Right renal cortex interstitium (tissue), 3 donors: ENCODE measurements at places on chromosomes 7 and 10. TPM values are rescaled to one million over a fixed set of nuclear protein-coding genes. Genes with fewer than 3 reads are reported as not detected.

The GPR37 gene
- 1.3 TPM for polyA plus RNA-seq

The AZGP1 gene
- 71.9 TPM for polyA plus RNA-seq

The PRF1 gene
- 0.79 TPM for polyA plus RNA-seq

The ARHGEF35 gene
- polyA plus RNA-seq = 26.8 TPM

DNA sequence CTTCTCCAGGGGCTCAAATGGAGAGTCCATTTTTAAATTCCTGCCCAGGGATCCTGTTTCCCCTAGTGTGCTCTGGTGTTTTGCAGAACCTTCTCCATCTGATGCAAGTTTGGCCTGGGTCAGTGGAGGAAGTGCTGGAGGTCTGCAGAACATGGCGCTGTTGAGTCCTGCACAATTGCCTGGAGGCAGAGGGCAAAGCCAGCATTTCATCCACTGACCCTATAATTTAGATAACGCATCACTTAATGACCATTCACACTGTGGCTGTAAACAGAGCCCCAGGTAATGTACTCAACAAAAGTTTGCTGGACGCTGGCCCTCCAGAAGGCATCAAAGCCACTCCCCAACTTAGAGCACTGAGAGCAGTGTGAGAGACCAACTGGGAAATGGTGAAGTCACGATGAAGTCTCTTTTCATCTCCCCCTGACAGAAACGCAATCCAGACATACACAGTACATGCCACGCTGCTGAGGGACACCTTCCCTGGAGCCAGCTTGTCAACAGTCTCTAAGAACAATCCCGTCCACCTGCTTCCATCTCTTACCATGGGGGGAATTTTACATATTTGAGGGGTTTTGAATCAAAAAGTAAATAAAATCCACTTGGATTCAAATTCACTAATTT, 13.4 kb downstream of the C10orf71 start:
- no peak for DNase-seq

- DNase-seq = no peak
Observed at GRCh38 chr10:3389130-3389529, 216.5 kb upstream of the PITRM1 start.

GRCh38 chr7:131827421-131827820, 271.0 kb upstream of the PODXL start:
- DNase-seq = no peak

- no peak for DNase-seq
Observed at GRCh38 chr7:17369691-17370426, 71.4 kb downstream of the AHR start.

- no peak for DNase-seq
Observed at GRCh38 chr7:82270870-82271269, 172.7 kb downstream of the CACNA2D1 start.

The GDF2 gene
- polyA plus RNA-seq = not detected

The HABP2 gene
- polyA plus RNA-seq = 0.40 TPM

- DNase-seq = no peak
Observed at GRCh38 chr10:27099448-27099847, 846 bp downstream of the ANKRD26 start.

DNA sequence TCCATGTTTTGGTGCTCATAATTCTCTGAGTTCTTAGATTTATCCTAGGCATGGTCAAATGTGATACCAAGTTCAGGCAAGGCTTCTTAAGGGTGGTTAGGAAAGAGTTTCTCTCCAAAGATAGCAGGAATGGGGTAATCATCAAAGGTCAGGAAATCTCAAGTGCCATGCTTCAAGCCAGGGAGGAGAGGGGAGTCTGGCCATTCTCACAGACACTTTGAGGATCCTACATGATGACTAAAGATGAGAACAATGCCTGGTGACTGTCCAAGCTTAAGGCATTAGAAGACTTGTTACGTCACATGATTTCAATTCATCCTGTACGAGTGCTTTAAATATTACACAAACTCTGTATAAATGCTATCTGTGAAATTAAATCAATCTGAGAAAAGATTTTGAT, 59.4 kb downstream of the POM121L12 start:
- no peak for DNase-seq

The SPDYE16 gene
- polyA plus RNA-seq = 1.0 TPM

- no peak for DNase-seq
Observed at GRCh38 chr10:7085913-7086589, 324.8 kb downstream of the SFMBT2 start.

The PRPS1L1 gene
- polyA plus RNA-seq = not detected

DNA sequence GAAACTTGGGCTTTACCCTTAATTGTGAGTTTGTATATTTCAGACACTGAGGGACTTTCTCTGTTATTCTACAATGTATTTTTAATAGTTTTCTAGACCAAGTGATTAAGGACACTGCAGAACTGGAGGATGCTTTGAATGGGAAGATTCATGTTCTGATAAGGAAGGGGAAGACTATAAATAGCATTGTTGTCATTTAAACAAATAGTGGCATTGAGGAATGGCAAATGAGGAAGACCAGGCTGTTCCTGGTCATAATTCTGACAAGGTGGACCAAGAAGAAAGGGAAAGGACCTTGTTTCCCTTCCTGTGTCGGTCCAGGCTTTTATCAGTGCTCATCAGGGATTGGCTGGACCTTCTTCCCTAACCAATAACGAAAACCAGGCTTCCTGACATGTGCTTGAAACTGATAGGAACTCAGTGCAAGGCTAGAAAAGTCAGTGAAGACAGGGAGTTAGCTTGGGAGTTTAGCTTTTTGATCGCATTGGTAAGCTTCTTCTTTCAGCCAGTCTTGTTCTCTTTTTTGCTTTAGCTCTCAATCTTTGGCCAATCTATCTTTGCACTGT, 116.2 kb downstream of the ITGA8 start:
- no peak for DNase-seq

GRCh38 chr7:90688810-90689209, 92.7 kb downstream of the CDK14 start:
- DNase-seq = no peak

GRCh38 chr10:5959142-5959541, 18.2 kb downstream of the IL15RA start:
- no peak for DNase-seq

The C10orf67 gene
- polyA plus RNA-seq = 2.3 TPM
